ENCODE measurements at places on chromosomes 1 and 21.

GRCh38 chr1:13652238-13652637 lies 47.8 kb upstream of the PRDM2 start:
- H3K36me3 ChIP-seq: no peaks in the 10 kb centered on the region
- no peak overlapping the region for H3K27ac ChIP-seq
- DNase-seq: no peak
- no peaks in the 10 kb centered on the region for H3K27me3 ChIP-seq

DNA sequence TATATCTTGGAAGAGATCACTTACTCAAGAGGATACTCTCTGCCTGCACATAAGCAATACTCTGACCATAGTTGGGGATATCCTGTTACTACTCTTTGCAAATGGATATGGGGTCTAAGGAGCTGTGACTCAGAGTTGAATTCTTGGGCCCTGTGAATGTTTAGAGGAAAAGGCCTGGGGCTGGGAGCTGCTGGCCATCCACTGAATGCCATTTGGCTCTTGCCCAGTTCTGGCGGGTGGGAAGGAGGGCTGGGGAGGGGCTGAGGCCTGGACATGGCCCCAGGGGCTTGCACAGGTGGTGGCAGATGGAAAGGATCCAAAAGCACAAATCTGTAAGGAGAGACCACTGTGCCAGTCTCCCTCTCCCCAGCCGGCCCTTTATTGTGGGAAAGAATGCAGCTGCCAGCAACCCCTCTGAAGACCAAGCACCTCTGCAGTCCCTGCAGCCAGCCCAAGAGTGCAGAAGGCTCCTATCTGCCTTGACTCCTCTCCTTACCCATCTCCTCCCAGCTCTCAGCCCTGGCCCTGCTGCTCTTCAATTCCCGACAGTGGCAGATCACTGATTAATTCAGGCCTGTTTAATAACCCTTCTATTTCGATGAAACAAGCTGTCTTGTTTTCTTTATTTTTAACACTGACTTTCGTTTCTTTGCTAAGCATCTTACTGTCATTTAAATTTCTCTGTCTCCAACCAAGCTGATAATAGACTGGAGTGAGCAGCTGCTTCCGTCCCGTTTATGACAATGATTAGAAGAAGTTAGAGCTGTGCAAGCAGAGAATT lies 12.1 kb downstream of the PLXNA2 start:
- H3K4me1 ChIP-seq: peaks cover 20% of the 10 kb centered on the region
- H3K27me3 ChIP-seq: no peaks in the 10 kb centered on the region
- no peak overlapping the region for H3K4me3 ChIP-seq
- no peaks in the 10 kb centered on the region for H3K36me3 ChIP-seq
- DNase-seq: no peak

- 0 out of 2 replicates have a peak, but pooled peaks cover 9% of the 10 kb centered on the region for H3K4me1 ChIP-seq
- no peak overlapping the region for H3K4me3 ChIP-seq
- no peak overlapping the region for H3K27ac ChIP-seq
- no peak for DNase-seq
Observed at GRCh38 chr1:225657462-225657989, 4.6 kb upstream of the ENAH start.

GRCh38 chr1:87134061-87134460 lies 194.6 kb upstream of the LMO4 start:
- H3K4me3 ChIP-seq: no peak overlapping the region
- no peaks in the 10 kb centered on the region for H3K27me3 ChIP-seq
- no peak for DNase-seq
- no peak overlapping the region for H3K27ac ChIP-seq
- no peaks in the 10 kb centered on the region for H3K36me3 ChIP-seq
- H3K4me1 ChIP-seq: no peaks in the 10 kb centered on the region

DNA sequence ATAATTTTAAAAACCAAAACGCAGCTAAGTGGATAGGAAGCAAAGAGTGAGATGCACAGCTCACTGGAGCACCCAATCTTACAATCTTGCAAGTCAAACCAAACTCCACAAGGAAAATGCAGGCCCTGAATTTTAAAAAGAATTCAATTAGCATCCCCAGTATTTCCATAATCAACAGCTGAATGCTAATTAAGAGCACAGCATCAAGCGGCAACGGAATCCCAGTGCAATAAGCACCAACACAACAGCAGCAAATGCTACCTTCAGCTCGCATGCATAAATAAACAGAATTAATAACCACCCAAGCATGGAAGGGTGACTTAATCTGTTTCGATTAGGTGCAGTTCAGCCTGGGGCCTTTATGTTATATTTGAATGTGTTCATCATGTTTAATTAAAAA lies 142.9 kb downstream of the SLC45A1 start:
- no peak overlapping the region for H3K27ac ChIP-seq
- H3K27me3 ChIP-seq: no peaks in the 10 kb centered on the region
- H3K4me1 ChIP-seq: peaks cover 31% of the 10 kb centered on the region
- no peak overlapping the region for H3K4me3 ChIP-seq

Measured in Caco-2 (cell line).